Right hindlimb (tissue), 1 donor: ENCODE measurements at places on chromosomes 5 and 9.

DNA sequence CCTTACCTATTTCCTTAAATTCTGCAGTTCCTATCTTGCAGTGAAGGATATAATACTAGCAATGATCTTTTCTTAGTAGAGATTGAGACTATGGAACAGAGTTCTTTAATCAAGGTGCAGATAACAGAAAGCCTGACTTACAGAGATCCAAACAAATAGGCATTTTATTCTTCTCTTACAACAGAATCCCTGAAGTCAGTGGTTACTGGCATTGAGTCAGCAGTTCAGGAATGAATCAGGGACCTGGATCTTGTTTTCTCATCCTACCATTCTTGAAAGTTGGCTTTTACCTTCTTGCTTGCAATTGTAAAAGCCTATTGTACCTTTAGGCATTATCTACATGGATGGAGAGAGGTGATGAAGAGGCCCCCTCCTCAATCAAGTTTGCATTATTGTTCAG lies 47.5 kb upstream of the TLE4 start:
- no peak for DNase-seq

DNA sequence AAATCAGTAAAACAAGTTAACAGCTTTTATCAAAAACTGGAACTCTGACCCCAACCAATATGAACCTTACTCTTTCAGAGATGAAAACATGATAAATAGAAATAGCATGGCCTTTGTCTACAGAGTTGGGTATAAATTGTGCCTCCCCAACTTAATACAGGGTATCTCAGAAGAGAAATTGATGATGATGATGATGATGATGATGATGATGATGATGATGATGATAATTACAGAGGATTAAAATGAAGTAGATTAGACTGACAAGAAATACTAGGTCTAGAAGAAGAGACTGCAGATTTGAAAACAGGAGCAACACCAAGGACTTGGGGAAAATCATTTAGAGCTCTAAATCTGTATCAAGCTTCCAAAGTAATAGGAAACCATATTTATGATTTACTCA lies 27.1 kb downstream of the PFDN1 start:
- no peak for DNase-seq

DNA sequence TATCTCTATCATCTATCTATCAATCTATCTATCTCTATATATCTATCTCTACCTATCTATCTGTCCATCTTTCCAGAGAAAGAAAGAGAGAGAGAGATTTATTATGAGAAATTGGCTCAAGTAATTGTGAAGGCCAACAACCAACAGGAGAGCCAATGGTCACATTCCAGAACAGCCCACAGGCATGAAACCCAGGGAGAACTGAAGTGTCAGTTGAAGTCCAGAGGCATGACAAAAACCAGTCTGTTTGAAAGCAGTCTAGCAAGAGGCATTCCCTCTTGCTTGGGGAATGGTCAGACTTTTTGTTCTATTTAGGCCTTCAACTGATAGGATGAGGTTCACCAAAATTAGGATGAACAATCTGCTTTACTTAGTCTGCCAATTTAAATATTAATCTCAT lies 87.6 kb upstream of the PLCXD3 start:
- no peak for DNase-seq

GRCh38 chr9:104589626-104590025 lies 9.6 kb downstream of the OR13C5 start:
- no peak for DNase-seq

DNA sequence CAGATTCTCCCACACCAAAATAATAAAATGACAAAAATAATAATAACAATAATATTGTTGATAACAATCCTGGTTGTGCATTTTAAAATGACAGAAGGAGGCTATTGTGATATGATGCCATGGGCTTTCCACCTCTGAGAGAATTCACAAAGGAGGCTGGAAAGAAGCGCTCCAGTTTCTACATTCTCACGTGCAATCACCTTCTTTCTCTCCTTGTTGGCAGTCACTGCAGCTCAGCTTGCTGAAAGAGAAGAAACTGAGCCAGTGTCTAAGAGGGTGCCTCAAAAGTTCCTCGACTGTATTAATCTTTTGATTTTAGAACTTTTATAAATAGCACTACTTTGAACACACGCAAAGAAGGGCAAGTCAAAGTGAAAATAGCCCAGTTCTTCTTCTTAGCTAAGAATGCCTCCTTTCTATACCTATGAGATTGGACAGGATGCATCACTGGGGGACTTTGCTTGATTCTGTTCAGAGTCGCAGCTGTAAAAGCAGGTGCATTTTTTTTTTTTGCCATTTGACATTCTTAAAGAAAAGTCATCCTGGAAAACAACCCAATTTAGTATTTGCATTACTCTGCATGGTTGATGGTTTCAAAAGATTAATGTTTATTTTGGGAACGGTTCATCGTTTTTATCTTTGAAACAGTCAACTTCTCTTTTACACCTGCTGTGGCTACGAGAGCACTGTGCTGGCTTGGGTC lies 12.4 kb upstream of the SUB1 start:
- no peak for DNase-seq

GRCh38 chr9:95762322-95762721 lies 113.2 kb upstream of the ERCC6L2 start:
- no peak for DNase-seq

DNA sequence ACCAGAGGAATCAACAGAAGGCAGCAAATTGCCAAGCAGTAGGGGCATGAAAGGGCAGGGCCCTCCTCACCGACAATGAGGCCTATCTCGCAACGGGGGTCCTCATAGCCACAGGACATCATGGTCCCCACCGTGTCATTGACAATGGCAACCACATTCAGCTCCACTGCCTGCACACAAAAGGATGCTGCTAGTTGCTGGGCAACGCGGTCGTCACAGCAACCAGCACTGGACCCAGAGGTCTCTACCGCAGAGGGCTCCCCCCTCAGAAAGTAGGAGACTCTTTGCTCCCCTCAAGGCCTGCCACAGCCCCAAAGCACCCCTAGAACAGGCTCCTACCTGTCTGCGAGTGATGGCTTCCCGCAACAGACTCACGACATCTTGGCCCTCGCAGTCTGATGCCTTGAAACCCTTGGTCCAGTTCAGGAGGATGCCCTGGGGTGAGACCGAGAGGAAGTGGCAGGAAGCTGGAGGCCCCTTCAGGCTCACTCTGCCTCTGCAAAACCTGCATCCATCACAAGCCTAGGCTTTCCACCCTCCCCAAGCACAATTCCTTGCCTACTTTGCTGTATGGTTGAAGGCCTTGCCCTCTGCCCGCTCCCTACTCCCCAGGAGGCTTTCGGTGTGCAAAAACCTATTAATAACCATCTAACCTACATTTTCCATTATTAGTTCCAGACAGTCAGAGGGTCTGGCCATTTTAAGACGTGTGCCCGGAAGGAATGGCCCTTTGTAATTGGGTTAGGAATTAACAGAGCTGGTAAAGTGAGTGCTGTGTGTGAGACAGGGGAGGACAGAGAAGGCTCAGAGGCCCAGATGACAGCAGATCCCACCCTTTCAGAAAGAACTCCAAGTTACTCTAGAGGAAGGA lies 15.2 kb downstream of the HK3 start:
- no peak for DNase-seq

- DNase-seq, result no peak
Measured at GRCh38 chr9:109910671-109911518, 130.9 kb downstream of the PALM2AKAP2 start.

DNA sequence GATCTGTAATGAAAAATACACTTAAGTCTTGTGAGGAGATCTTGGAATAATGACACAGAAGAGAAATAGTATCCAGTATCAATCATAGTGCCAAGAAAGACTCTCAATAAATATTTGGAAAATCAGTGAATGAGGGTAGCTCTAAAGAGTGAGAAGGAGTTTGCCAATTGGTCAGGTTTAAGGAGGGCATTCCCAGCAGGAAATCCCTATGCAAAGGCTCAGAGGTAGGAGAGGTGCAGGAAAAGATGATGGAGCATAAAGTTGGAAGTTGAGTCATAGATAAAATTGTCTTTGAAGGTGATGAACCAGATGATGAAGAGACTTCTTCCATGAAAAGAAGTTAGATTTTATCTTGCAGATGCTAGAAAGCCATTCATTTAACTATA lies 27.8 kb downstream of the TNPO1 start:
- DNase-seq, result no peak

DNA sequence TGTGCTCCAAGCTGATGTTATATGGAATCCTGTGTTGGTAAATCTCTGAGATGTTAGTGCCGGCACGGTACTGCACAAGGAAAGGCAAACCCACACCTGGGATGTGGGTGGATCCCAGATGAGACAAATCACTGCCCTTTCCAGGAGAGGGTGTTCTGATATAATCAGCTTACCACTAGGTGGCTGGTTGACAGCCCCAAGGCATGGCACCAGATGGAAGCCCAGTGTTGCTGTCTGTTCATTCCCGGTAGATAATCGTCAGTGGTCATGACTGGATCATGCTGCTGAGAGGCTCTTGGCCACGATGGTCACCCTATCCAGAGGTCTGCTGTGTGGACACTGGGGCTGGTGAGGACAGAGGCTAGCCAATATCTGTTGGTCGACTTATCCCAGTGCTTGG lies 184.0 kb downstream of the CACNA1B start:
- no peak for DNase-seq

GRCh38 chr5:173750538-173751265 lies 134.3 kb upstream of the BOD1 start:
- no peak for DNase-seq

DNA sequence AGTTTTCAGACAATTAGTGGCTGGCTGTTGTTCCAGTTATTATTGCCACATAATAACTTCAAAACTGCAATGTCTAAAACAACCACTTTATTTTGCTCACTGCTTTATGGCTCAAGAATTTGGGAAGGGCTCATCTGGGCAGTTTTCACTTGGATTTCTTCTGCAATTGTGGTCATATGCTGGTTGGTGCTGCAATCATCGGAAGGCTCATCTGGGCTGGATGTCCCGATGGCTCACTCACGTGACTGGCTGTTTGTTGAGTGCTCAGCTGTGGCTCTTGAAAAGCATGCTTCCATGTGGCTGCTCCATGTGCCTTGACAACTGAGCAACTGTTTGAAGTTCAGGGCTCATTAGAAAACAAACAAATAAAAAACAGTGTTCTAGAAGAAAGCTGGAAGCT lies 1032.5 kb downstream of the DTWD2 start:
- no peak for DNase-seq

DNA sequence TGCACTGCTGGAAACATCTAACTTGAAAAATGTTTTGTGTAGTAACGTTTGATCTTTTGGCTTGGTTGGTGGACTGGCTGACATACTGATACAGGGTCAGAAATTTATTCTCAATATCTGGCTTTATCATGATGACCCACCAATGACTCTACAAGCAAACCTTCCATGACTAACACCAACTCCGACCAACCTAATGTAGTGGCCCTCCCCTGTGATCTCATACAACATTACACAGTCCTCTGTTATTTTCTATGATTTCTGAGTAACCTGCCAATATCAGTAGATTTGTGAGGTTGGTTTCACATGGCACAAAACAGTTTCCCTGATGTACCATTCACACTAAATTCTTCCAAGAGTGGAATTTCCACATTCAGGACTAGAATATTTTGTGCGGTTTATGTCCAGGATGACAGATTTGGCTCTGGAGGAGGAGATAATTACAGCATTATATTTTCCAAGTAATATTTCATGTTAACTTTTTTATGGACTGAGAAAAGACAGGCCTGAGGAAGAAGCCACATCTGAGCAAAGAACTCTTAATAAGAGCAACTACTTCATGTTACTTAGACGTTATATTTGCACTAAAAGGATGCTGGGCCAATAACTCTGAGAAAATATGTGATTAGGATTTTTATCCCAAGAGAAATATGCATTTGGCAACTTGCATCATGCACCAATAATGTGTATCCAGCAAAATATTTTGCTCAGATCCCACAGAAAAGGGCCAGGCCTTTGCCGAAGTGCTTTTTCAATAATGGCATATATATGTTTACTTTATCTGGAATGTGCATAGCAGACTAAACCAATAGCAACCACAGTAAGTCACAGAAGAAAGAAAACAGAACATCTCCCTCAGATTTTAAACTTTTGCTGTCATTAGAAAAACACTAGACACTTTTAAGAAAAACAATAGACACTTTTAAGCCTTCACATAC lies 273.4 kb downstream of the KCNN2 start:
- no peak for DNase-seq

GRCh38 chr9:18710065-18710464 lies 236.1 kb downstream of the ADAMTSL1 start:
- DNase-seq, result no peak

DNA sequence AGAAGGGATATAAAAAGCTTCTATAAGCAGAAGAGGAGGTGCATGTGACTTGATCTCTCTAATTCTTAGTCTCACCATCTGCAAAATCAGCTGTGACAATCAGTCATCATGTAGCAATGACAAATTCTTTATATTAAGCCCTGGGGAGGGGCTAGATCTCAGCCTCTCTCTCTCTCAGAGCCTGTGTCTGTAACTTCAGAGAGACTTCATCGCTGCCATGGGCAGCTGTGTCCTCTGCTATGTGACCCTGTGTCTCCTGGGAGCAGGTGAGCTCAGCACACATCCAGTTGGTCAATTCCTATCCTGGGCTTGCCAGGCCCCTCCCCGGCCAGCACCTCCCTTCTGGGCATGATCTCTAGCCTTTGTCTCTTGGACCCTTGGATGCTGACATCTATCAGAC lies 109.6 kb downstream of the ANKRD18B start:
- DNase-seq, result peak; percentile 63

- DNase-seq, result no peak
Measured at GRCh38 chr5:94473936-94474335, 144.5 kb downstream of the KIAA0825 start.

DNA sequence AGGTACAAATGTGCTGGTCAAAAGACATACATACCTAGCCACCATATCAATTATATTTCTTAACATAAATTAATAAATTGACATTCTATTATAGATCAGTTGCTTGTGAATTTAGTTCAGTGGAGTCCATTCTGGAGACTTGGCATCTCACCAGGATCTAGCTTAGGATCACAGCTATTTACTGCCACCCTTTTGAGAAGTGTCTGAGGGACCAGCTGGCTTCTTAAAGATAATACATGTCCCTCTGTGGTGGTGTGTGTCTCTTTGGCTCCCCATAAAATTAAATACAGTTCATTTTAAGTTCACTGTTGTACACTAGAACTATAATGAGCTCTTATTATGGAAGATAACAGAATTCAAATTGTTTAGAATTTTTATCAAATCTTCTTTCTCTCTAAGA lies 290.7 kb downstream of the PRELID2 start:
- no peak for DNase-seq

DNA sequence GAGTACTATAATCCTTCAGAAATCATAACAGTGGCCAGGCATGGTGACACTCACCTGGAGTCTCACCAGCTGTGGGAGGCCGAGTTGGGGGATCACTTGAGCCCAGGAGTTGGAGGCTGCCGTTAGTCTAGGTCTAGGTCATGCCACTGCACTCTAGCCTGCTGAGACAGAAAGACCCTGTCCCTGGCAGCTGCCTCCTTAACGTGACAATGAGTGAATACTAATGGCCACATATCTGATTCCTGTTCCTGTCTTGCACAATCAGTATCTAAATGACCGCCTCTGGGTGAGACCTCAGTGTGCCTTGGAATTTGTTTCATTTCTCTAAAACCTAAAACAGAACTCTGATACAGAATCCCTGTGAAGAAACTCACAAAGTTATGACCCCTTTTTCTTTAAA lies 131.0 kb upstream of the DAB2 start:
- DNase-seq, result no peak

- peak; percentile 46 for DNase-seq
Measured at GRCh38 chr9:120348951-120349429, 231.0 kb downstream of the CDK5RAP2 start.
